Frontal cortex (tissue), 4 donors: ENCODE measurements at places on chromosomes 3 and 15. TPM values are rescaled to one million over a fixed set of nuclear protein-coding genes. Genes with fewer than 3 reads are reported as not detected.

SCN11A gene
- under 0.01 TPM for total RNA-seq

MYO5C gene
- total RNA-seq: 1.6 TPM

SNTN gene
- not detected for total RNA-seq

GALK2 gene
- total RNA-seq: 54.2 TPM

PLSCR2 gene
- not detected for total RNA-seq

LRRC2 gene
- total RNA-seq: 2.4 TPM

UBE2E2 gene
- total RNA-seq: 54.2 TPM

SLC24A5 gene
- total RNA-seq: 0.41 TPM

OIP5 gene
- total RNA-seq: 2.4 TPM

LRRC31 gene
- total RNA-seq: under 0.01 TPM

DNAH12 gene
- 0.82 TPM for total RNA-seq

ATP13A4 gene
- total RNA-seq: 10.2 TPM

GRAMD2A gene
- total RNA-seq: 1.2 TPM

PLA2G4D gene
- under 0.01 TPM for total RNA-seq

TTLL13 gene
- under 0.01 TPM for total RNA-seq

RRP9 gene
- total RNA-seq: 20.8 TPM
